ENCODE measurements at places on chromosomes 7 and 10. TPM values are rescaled to one million over a fixed set of nuclear protein-coding genes. Genes with fewer than 3 reads are reported as not detected.

Gene NEBL
- 0.65 TPM for total RNA-seq

Gene CPA2
- not detected for total RNA-seq

Gene HMX2
- total RNA-seq = not detected

Gene NPSR1
- not detected for total RNA-seq

Gene COBL
- total RNA-seq = 0.15 TPM

Gene MKRN1
- total RNA-seq = 108 TPM

Gene BMPER
- 0.47 TPM for total RNA-seq

Gene PRSS37
- total RNA-seq = not detected

Gene HOXA1
- 0.35 TPM for total RNA-seq

Gene SPDYE2B
- total RNA-seq = not detected

Gene ZNF775
- 7.7 TPM for total RNA-seq

Gene GPC2
- 37.0 TPM for total RNA-seq

Gene RPEL1
- total RNA-seq = not detected

Gene OR2A42
- total RNA-seq = not detected

Gene CALHM1
- total RNA-seq = not detected

All from T-cell (primary cell).